Natural killer cell (primary cell): ENCODE measurements at places on chromosomes 7 and 10. TPM values are rescaled to one million over a fixed set of nuclear protein-coding genes. Genes with fewer than 3 reads are reported as not detected.

ACHE gene
- total RNA-seq, result 0.84 TPM

- no peaks in the 10 kb centered on the region for H3K4me1 ChIP-seq
- no peaks in the 10 kb centered on the region for H3K36me3 ChIP-seq
Measured at GRCh38 chr10:72509206-72509799, 116.6 kb downstream of the MICU1 start.

DNA sequence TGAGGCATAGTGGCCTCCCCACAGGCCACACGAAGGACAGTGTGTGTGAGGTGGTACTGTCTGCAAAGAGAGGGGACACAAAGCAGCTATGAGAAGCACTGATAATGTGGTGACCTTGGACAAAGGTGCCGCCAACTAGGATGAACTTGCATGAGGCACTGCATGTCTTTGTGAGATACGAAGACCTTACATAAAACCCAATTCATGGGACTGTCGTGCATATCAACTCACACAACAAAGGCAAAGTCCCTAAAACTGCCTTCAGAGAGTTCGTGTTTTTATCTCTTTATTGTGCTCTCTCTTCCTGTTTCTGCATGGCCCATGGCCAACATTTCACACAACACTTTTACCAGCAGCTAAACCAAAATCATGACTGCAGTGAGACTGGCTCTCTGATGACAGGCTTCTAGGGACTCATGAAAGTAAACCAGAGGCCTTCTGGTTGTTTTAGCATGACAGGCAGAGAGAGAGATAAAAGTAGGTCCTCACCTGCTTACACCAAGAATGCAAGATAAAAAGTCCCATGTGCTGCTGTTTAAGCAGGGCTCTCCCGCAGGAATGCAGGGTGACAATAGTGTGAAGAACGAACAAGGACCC, 347.8 kb downstream of the ELMO1 start:
- no peaks in the 10 kb centered on the region for H3K27me3 ChIP-seq
- H3K36me3 ChIP-seq, result peaks cover 9% of the 10 kb centered on the region
- H3K4me3 ChIP-seq, result no peak overlapping the region
- no peak overlapping the region for H3K27ac ChIP-seq

GRCh38 chr7:158355456-158356065, 232.1 kb downstream of the PTPRN2 start:
- H3K36me3 ChIP-seq, result no peaks in the 10 kb centered on the region
- no peak for DNase-seq
- no peak overlapping the region for H3K27ac ChIP-seq
- no peaks in the 10 kb centered on the region for H3K4me1 ChIP-seq

TMEM140 gene
- 76.9 TPM for total RNA-seq

GRCh38 chr10:69465457-69466157, 14.3 kb downstream of the TSPAN15 start:
- no peak overlapping the region for H3K4me3 ChIP-seq
- H3K36me3 ChIP-seq, result no peaks in the 10 kb centered on the region
- H3K4me1 ChIP-seq, result peaks cover 51% of the 10 kb centered on the region
- H3K27ac ChIP-seq, result peak overlapping the region; percentile 23
- no peaks in the 10 kb centered on the region for H3K27me3 ChIP-seq
- DNase-seq, result peak; percentile 38

DNA sequence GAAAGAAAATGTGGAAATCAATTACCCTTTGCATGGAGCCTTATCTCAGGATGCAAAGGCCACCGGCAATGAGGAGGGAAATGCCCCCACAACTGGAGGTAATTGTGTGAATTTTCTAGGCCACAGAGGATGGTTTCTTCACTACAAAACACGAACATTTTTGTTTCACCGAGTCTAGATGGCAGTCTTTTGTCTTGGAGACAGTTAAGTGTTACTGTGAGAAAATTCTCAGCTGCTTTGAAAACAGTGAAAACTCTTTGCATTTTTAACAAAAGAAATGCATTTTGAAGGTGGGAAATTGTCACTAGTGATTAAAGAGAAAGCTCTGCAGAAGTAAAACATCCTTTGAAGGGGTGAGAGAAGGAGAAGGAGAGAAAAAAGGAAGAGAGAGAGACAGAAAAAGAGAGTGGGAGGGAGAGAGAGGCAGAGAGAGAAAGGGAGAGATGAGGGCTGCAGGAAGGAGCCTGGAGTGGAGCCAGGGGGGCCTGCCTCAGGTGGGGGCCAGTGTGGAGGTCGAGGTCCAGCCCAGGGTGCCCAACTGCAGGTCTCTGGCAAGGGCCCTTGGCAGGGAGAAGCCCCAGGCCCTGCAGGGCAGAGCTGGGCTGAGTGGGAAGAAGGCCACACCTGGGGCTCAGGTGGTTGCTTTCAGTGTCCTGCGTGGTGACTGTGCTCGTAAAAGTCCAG, 261.4 kb downstream of the ADARB2 start:
- H3K4me1 ChIP-seq, result no peaks in the 10 kb centered on the region
- no peak overlapping the region for H3K4me3 ChIP-seq
- no peaks in the 10 kb centered on the region for H3K36me3 ChIP-seq
- DNase-seq, result no peak
- H3K27me3 ChIP-seq, result no peaks in the 10 kb centered on the region

DNA sequence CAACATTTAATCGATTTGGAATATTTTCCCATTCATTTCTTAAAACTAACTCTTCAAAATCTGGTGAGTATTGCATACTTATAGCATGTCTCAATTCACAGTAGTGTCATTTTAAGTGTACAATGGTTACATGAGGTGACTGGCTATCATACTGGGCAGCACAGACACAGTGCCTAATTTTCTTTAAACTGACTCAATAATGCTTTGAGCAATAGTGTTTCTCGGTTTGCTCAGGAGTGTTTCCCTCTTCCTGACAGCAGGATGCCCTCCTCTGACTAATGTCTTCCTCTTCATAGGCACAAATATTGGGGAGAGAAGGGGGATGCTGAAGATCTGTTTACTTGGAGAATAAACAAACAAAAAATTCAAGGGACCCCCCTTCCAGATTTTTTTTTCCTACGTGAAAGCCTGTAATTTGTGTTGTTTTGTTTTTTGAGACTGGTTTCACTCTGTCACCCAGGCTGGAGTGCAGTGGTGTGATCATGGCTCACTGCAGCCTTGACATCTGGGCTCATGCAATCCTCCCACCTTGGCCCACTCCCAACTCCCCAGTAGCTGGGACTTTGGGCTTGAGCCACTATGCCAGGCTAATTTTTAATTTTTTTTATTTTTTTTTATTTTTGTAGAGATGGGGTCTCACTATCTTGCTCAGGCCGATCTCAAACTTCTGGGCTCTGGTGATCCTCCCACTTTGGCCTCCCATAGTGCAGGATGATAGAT, 2.2 kb downstream of the MRC1 start:
- H3K4me1 ChIP-seq, result peaks cover 6% of the 10 kb centered on the region
- no peak overlapping the region for H3K27ac ChIP-seq
- no peaks in the 10 kb centered on the region for H3K36me3 ChIP-seq
- H3K4me3 ChIP-seq, result no peak overlapping the region
- no peaks in the 10 kb centered on the region for H3K27me3 ChIP-seq
